ENCODE measurements at places on chromosomes 4 and X.

DNA sequence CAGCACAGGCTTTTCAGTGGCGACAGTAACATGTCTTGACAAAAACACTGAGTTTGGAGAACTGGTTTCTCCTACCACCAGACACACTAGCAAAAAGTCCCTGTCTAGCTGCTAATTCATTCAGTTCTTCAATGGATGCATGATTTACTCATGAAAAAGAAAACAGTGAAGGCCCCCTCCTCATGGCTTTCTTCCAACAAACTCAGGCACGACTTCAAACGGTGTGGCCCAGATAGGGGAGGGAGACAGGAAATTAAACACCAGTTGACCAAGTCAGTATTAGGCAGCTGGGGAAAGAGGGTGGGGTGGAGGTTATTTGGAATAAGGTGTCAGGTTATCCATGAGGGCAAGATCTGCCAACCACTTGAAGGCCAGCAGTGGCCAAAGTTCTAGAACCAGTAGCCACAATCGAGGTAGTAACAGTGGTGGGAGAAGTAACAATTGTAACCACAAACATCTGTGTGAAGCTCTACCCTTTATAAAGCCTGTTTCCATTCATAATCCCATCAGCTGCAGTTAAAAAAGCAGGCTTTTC, 60.2 kb downstream of the SEPSECS start:
- no peak for DNase-seq

DNA sequence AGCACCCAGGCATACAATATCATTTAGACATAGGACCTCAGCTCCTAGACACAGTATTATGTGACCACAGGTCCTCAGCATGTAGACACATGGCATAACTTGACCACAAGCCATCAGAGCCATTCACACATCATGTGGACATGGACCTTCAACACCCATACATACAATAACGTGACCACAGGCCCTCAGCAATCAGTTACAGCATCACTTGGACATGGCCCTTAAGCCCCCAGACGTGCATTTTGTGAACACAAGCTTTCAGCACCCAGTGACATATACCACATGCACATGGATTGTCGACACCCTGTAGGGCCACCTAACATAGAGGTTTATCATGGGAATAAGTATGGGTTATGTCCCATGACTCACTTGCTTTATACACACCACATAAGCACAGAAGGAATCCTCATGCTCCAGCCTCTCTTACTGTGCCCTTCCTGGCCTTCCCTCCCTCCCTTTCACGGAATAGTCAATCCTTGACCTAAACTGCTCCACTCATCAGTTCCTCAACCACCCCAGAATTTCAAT, 1.9 kb downstream of the TSPYL2 start:
- DNase-seq: no peak

DNA sequence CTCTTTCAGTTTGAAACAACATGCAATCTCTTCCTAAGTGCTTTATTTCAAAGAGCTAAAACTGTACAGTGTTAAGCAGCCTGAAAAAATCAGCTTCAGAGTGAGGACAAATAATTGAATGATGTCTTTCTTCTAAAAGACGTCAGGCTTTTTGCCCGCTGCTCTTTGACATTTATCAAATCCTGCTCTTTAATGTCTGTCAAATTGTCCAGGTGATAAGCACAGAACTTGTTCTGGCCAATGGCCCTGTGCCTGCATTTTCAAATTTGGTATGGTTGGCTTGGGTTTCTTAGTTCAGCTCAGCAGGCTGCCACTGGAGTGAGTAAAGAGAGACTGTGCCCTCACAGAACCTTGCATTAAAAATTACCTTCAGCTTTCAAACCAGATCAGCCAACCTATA, 712.9 kb upstream of the LCORL start:
- peak; percentile 29 for DNase-seq

DNA sequence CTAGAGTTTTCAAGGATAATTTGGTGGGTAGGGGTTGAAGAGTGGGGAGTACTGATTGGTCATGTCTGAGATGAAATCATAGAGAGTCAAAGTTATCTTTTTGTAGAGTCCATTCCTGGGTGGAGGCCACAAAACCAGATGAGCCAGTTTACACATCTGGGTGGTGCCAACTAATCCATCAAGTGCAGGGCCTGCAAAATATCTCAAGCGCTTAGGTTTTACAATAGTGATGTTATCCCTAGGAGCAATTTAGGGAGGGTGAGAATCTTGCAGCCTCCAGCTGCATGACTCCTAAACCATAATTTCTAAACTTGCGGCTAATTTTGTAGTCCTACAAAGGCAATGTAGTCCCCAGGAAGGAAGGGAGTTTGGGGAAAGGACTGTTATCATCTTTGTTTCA, 988.3 kb upstream of the LCORL start:
- DNase-seq: no peak

DNA sequence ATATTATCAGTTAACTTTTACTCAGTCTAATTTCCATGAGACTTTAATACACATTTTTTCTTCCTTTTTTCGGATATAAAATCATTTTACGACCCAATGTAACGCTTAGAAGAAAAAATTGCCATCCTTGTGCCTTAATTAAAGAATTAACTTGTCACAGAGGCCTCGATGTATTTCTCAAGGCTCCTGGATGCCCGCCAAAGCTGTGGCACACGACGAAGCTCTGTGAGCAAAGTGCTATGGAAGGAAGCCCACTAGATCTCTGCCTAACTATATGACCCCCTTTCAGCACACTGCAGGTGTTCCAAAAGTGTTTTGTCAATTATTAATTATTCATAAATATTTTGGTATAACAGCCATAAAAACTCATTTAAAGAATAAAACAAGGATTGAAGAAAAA, 54.4 kb downstream of the TAPT1 start:
- DNase-seq: no peak

GRCh38 chr4:150206954-150207353, 128.7 kb downstream of the DCLK2 start:
- no peak for DNase-seq

GRCh38 chr4:158810487-158811215, 41.8 kb downstream of the FNIP2 start:
- peak; percentile 67 for DNase-seq

DNA sequence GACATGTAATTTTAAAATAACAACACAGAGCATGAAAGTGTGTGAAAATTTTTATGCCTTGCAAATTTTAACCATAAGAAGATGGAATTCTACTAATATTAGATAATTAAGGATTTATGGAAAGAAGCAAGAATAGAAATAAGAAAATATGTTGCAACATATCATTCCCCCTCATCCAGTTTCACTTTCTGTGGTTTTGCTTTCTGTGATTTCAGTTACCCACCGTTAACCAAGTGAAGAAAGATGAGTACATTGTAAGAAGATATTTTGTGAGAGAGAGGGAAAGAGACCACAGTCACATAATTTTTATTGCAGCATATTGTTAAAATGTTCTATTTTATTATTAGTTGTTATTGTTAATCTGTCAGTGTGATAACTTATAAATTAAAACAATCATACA, 77.9 kb downstream of the ADAM29 start:
- DNase-seq: no peak

DNA sequence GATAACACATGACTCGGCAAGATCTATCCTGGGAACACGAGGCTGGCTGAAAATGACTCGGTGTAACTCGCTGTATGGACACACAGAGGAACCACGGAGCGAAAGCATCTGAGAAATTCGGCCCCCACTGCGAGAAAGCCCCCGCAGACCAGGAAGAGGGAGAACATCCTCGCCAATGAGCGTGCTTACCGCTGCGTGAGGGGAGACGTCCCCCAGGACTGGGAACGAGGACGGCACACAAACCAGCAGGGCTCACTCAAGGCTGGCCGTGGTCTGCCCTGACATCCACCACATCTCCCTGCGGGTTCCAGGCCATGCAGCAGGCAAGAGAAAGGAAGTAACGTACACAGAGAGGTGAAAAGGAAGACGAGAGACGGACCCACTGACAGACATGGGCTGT, 17.6 kb upstream of the GTPBP6 start:
- peak; percentile 37 for DNase-seq

DNA sequence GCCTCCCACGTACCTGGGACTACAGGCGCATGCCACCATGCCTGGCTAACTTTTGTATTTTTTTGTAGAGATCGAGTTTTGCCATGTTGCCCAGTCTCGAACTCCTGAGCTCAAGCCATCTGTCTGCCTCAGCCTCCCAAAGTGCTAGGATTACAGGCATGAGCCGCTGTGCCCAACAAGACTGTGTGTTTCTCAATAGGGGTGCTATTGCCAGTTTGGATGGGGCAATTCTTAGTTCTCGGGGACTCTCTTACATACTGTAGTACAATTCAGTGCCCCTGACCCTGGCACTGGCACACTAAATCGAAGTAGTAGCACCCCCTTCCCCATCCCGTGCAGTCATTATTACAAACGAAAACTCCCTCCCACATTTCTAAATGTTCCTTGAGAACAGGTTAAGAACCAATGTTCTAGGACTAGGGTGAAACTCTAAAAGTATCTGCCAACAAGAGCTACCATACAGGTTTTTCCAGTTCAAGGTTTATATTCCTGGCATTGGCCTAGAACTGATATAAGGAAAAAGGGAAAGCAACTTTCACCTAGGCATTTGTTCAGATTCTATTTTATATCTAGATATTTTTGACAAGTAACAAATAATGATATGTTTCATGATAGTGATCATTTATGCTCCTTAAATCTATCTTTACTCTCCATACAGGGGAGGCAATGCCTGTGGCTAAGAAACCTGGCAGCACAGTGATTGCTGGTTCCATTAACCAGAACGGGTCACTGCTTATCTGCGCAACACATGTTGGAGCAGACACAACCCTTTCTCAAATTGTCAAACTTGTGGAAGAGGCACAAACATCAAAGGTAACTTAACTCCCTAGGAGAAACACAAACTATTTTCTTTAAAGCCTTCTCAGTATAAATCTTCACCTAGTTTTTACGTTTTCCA, 50.4 kb upstream of the PGAM4 start:
- no peak for DNase-seq

GRCh38 chrX:153571534-153571908, 27.4 kb downstream of the CCNQ start:
- DNase-seq: no peak

DNA sequence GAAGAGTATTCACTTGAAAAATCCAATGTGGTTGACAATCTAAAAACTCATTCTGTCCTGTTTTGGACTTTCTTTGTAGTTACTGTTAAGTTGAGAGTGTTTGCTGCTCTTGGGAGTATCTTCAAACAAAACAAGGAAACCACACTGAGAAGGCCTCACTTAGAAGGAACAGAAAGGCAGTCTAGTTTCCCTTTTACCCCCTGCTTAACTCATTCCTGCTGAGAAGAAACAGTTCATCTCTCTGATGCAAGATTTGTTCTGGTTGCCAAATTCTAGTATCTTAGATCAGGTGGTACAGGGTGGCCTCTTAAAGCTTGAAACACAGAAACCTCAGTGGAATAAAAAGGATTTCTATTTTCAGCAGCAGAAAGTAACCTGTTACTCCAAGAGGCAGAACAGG, 41.4 kb downstream of the GUCY2F start:
- DNase-seq: no peak

DNA sequence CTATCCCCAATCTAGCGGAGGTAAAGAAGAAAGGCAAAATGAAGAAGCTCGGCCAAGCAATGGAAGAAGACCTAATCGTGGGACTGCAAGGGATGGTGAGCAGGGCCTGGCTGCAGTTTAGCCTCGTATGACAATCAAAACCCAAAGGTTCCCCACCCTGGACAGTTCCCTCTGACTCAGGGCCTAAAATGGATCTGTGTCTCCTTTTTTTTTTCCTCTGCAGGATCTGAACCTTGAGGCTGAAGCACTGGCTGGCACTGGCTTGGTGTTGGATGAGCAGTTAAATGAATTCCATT, 986 bp downstream of the HDAC6 start:
- no peak for DNase-seq

GRCh38 chr4:2723751-2724150, 32.4 kb downstream of the TNIP2 start:
- DNase-seq: no peak

DNA sequence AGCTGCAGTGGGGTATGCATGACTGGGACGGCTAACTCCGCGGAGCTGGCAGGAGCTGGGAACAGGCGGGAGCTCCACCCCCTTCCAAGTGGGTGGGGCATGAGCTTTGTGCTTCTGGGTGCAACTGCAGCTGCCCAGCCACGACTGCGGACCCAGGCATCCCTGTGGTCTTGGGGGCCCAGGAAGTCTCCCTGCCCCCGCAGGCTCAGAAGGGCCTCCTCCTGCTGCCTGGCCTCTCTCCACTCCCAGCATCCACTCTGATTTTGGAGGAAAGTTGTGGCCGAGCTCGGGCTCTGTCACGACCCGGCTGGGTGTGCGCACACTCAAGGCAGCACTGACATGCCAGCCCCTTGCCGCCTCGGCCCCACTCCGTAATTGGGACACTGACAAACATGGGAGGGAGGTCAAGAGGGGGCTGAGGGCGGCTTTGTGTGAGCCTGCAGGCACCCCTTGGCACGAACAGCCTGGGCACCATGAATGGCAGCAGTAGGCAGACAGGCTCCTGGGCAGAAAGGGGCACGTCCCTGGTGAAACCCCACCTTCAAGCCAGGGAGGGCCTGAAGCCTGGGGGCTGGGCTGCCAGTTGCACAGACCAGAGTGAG, 822.6 kb downstream of the GLUD2 start:
- DNase-seq: no peak

GRCh38 chrX:133448512-133449076, 33.3 kb upstream of the GPC4 start:
- no peak for DNase-seq

- no peak for DNase-seq
These were observed 55.2 kb downstream of the MGST2 start for GRCh38 chr4:139720806-139721205.

DNA sequence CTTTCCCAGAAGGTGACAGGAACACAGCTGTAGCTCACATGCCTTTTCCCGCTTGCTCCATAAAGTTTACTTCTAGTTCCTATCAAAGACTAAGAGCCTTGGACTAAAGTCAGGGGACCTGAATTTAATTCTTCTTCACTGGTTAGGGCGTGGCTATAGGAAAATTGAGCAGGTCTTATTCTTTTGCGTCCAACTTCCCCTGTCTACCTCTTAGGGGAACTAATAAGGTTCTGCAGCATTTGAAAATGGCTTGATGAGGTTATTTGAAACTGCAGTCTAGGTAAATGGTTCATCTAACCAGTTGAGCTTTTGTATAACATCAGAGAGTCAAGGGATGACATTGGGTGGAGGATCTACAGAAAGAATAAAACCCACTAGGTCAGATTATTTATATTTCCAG, 2.6 kb downstream of the ARHGAP10 start:
- no peak for DNase-seq

DNA sequence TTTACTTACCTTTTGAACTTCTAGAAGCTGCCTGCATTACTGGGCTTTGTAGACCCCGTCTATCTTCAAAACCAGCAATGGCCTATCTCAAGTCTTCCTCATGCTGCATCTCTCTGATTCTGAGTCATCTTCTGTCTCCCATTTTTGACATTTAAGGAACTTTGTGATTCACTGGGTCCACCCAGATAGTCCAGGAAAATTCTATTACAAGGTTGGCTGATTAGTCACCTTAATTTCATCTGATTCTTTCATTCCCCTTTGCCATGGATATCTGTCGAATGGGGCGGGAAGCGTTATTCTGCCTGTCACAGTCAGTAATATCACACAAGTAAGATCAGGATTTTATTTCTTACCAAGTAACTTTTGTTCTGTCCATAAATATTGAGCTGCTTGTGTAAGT, 618.0 kb downstream of the CCSER1 start:
- DNase-seq: no peak

- no peak for DNase-seq
These were observed 29.2 kb downstream of the PRRG1 start for GRCh38 chrX:37378404-37378803.
